ENCODE measurements at places on chromosomes 2 and 18.

- no peak for DNase-seq
Observed at GRCh38 chr18:54950221-54950620, 9.0 kb downstream of the CCDC68 start.

- DNase-seq, result no peak
Observed at GRCh38 chr2:182949572-182950189, 83.2 kb upstream of the FRZB start.

- DNase-seq, result no peak
Observed at GRCh38 chr2:123640685-123641335, 384.3 kb upstream of the CNTNAP5 start.

DNA sequence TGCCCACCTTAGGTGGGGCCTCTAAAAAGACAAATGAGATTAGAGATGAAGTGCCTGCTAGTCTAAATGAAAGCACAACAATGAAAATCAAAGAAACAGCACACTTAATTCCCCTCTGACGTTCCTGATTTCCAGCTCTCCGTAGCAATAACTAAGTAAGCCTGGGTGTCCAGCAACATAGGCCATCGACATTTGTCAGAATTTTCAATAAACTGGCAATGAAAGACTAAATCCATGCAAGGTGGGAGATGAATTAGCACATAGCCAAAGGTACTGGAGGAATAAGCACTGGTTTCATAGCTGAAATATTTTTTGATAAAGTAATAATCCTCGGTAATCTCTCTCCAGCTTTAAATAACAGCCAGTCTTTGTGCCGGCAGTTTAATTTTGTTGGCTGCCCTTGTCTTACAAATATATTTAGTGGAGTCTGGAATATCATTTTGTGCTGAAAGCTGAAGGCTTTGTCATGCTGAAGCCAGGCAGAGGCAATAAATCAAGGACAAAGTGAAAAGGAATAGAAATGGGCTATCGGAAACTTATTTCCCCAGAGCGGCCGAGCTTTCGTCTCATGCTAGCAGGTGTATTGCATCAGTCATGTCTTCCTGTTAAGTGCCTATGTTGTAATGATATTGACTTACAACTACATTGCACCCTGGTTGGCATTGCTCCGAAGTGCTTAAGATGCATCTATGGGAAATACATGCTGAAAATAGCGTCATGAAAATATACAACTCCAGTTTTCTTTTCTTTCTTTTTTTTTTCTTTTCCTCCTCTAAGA lies 790.1 kb downstream of the CNTNAP5 start:
- DNase-seq, result no peak

DNA sequence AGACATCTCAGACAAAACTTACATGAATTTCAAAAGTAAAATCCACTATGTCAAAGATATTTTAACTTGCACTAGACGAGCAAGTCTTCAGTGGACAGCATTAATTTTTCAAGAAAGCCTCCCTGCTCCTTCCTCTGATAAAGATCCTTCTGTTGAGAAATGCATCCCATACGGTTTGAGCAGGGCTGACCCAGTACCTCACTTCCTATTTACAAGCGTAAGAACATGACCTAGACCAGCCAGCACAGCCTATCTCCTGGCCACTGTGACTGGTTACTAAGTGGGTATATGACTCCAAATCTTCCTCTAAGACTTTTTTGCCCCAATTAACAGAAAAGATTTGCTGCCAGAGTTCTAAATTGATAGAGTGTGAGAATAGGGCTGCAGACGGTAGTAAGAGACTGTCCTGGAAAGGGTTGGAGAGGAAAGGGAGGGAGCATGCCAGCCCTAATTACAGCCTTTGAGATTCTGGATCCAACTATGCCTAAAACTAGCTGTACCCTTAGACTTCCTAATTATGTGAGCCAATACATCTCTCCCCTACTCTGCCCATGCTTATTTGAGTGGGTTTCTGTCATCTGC lies 108.4 kb downstream of the PRELID3A start:
- no peak for DNase-seq

All from left lung (tissue), 14 donors.